T1000 (cell line): ENCODE measurements at places on chromosomes 7 and 10.

DNA sequence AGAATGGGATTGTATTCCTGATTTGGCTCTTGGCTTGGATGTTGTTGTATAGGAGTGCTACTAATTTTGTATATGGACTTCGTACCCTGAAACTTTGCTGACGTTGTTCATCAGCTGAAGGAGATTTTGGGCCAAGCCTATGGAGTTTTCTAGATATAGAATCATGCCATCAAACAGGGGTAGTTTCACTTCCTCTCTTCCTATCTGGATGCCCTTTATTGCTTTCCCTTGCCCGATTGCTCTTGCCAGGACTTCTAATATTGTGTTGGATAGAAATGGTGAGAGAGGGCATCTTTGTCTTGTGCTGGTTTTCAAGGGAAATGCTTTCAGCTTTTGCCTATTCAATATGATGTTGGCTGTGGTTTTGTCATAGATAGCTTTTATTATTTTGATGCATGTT, 92.3 kb downstream of the CCDC7 start:
- DNase-seq = no peak

- DNase-seq = no peak
Observed at GRCh38 chr10:60643874-60644273, 134.4 kb upstream of the CDK1 start.

GRCh38 chr10:79349072-79349491, 1.8 kb downstream of the PPIF start:
- DNase-seq = no peak

GRCh38 chr7:41029072-41029499, 673.8 kb downstream of the INHBA start:
- DNase-seq = peak; percentile 57

GRCh38 chr10:71389768-71390460, 6.8 kb upstream of the CDH23 start:
- no peak for DNase-seq

- DNase-seq = no peak
Observed at GRCh38 chr7:38756521-38756920, 125.3 kb upstream of the AMPH start.

- DNase-seq = no peak
Observed at GRCh38 chr7:129295015-129295423, 70.2 kb downstream of the AHCYL2 start.

GRCh38 chr10:4998671-4999070, 5.0 kb downstream of the AKR1C2 start:
- no peak for DNase-seq

- no peak for DNase-seq
Observed at GRCh38 chr10:128064108-128064969, 61.9 kb downstream of the MKI67 start.

DNA sequence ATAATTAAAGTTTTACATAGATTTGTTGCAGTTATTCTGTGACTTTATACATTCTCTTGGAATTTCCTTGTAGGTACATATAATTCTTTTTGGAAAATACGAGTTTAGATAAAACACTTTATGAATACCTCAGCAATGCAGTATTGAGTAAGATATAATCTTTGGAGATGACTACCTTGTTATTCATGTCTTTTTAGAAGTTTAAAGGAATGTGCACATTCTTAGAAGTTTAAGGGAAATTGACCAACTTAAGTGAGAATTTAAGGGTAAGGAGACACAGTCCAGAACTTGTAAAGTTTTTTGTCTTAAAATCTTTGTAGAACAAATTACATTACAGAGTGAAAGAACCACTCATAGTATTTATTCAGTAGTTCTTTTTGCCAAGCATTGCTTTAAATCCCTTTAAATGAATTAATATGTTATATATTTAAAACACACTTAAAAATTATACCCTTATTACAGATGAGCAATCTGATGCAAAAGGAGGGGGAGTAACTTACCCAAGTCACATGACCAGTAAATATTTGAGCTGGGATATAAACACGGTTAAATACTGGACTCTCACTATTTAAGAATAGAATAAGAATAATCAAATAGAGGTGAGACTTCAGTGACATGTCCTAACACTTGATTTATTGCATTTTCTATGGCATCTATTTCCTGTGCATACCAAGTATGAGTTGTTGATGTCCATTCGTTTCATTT, 139.5 kb upstream of the FERD3L start:
- no peak for DNase-seq

- no peak for DNase-seq
Observed at GRCh38 chr10:48452879-48453412, 146.5 kb downstream of the MAPK8 start.

DNA sequence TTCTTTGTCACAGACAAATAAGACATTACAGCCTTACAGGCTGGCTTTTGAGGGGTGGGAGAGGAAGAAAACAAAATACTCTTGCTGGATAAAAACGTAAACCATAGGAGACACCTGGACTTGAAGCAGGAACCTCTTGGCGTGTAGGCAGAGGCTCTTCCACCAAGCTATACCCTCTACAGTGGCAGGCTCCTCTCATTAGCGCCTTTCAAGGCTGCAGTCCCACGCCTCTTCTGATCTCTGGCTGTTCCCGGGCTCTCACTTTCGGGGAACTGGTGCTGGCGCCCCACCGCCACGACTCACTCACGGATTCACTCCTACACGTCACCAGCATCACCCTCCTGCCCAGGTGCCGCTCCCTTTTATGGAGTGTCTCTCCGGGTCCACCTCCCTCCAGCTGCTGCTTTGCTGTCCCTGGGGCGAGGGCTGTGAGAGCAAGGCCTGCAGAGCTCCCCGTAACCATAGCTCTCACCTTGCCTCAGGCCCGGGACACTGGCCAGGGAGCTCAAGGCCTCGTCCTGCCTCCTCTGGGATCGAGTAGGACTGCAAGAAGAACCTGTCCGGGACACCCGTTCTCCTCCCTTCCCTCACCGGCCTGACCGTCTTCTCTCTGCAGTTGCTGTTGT, 62.6 kb downstream of the ZNF777 start:
- DNase-seq = no peak

DNA sequence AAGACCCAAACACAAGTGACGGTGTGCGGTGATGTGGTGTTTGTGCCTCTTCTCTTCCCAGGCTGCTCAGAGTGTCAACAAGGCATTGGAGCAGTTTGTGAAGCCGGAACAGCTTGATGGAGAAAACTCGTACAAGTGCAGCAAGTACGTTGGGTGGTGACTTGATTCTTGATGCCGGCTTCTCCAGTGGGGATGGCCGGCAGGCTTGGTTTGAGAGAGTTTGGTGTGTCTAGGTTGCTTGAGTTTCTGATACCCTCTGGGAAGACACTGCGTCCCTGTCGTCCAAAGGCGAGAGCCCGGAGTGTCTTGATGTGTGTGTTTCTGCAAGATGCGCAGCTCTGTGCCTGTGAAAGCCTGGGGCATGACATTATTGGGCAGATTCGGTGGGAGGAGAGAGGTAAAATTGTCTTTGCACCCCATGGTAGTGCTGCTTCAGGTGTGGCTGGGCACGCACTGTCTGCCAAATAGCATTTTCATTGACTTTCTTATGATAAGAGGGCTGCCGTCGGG, 111.8 kb downstream of the ANKRD61 start:
- DNase-seq = no peak

DNA sequence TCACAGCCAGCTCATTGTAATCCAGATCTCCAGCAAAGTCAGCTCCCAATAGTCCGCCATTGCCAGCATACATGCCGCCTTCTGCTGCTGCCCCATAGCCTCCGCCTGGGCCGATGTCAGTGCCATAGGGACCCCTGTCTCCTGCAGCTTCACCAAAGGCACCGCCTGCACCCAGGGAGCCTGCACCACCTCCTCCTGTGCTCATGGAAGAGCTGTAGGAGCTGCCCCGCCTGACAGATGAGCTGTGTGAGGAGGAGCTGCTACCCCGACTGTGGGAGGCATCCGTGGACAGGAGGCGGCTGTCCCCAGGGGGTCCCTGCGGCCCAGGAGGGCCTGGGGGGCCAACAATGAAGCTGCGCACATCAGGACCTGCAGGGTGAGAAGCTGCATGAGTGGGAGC, 51.7 kb downstream of the COL17A1 start:
- no peak for DNase-seq

- DNase-seq = no peak
Observed at GRCh38 chr10:92153-92552, 43.1 kb upstream of the TUBB8 start.

- DNase-seq = no peak
Observed at GRCh38 chr10:98055841-98056516, 25.6 kb upstream of the CRTAC1 start.

DNA sequence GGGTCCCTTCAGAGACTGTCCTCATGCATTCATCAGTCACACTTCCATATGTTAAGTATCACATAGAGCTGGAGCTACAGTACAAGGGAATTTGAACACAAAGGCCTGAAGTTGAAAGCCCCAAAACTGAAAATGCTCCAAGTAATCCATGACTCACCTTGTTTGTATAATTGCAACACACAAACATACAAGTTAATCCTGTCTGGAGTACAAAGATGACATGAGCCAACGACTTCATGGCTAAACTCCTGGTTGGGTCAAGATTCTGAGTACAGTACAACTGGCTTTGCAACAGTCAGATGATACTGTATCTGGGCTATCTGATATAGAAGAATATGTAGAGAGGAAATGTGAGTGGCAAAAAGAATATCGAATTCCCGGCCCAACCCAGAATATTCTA, 73.1 kb upstream of the AASS start:
- no peak for DNase-seq

GRCh38 chr7:26151096-26151495, 902 bp upstream of the NFE2L3 start:
- DNase-seq = no peak

- no peak for DNase-seq
Observed at GRCh38 chr10:112242769-112243168, 40.4 kb upstream of the TECTB start.

GRCh38 chr7:105439174-105439893, 50.6 kb upstream of the SRPK2 start:
- DNase-seq = peak; percentile 12

GRCh38 chr10:122682522-122682921, 17.1 kb downstream of the C10orf120 start:
- DNase-seq = no peak

DNA sequence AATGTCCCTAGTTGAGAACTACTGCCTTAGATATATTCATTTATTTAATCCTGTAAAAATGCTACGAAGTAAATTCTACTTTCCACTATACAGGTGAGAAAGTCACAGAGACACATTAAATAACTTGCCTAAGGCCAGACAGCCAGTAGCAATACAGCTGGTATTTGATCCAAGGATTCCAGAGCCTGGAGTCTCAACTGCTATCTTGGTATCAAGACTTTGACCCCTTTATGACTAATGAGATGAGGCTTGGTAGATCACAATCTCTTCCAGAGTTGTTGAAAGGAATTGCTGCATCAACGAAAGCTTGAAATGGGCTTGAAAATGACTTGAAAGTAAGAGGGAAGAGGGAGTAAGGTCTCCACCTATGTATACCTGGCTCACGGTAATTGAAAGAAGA, 83.3 kb downstream of the ORC5 start:
- no peak for DNase-seq

- no peak for DNase-seq
Observed at GRCh38 chr10:98602224-98602623, 155.5 kb upstream of the HPS1 start.

GRCh38 chr10:86827639-86828038, 71.2 kb downstream of the BMPR1A start:
- no peak for DNase-seq

- no peak for DNase-seq
Observed at GRCh38 chr7:154792436-154793055, 210.4 kb downstream of the PAXIP1 start.

DNA sequence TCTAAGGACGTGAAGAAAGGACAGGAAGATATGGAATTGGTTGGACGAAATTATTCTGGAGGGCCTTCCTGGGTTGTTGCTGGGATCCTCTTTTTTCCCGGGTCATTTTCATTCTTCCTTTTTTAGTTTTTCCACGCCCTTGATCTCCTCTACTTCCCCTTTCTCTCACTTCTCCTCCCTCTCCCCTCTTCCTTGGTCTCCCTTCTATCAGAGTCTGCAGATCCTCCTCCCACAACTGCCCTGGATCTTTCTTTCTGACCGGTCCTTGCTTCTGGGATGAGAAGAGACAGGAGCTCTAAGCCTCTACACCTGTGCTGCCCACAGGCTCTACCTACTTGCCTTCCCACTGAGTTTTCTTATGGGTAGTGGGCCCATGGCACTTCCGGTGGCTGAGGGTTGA, 103.7 kb upstream of the RELN start:
- DNase-seq = no peak

DNA sequence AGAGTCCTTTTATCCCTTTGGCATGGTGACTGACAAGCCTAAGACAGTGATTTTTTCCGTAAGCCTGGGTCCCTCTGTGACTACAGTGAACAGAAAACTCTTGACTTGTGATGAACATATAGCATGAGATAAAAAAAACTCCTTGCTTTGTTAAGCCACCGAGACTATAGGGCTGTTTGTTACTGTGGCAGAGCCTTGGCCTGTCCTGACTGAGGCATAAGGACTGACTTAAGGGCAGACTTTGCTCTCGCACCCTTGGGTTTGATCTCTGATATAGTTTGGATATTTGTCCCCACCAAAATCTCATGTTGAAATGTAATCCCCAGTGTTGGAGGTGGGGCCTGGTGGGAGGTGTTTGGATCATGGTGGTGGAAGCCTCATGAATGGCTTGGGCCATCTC, 316.4 kb upstream of the C7orf33 start:
- DNase-seq = no peak
